ENCODE measurements at places on chromosomes 13 and 19.

GRCh38 chr19:47494211-47494547, 10.2 kb upstream of the KPTN start:
- no peaks in the 10 kb centered on the region for H3K4me1 ChIP-seq
- no peak overlapping the region for H3K4me3 ChIP-seq
- H3K27me3 ChIP-seq = no peaks in the 10 kb centered on the region
- peaks cover 3% of the 10 kb centered on the region for H3K36me3 ChIP-seq
- no peak for DNase-seq

- no peak for DNase-seq
- peaks cover 12% of the 10 kb centered on the region for H3K27me3 ChIP-seq
- H3K4me1 ChIP-seq = peaks cover 18% of the 10 kb centered on the region
- H3K36me3 ChIP-seq = peaks cover 11% of the 10 kb centered on the region
Observed at GRCh38 chr19:45409557-45409920, 3.1 kb downstream of the POLR1G start.

DNA sequence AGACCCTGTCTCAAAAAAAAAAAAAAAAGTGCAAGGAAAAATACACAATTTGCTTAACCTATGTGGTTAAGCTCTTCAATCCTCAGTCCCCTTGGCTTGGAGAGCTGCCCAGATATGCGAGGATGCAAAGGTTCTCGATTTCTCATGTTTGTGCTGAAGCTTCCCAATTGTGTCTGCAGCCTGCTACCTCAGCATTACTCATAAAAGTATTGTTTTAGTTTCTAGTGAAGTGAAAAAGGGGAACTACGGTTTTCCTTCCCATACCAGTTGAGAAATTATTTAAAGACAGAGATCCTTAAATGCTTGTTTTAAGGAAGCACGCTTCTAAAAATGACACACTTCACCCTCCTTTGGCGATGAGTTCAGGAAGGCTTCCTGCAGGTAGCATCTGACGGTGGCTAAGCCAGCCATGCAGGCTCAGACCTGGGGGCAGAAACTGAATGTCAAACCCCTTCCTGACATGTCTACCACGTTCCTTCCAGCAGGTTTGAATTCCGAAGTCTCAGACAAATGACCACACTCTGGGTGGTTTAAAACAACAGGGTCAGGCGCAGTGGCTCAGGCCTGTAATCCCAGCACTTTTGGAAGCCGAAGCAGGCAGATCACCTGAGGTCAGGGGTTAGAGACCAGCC, 47.9 kb downstream of the RUBCNL start:
- no peak overlapping the region for H3K4me3 ChIP-seq
- no peak overlapping the region for H3K27ac ChIP-seq
- no peaks in the 10 kb centered on the region for H3K27me3 ChIP-seq
- peaks cover 17% of the 10 kb centered on the region for H3K4me1 ChIP-seq

- H3K27ac ChIP-seq = no peak overlapping the region
- DNase-seq = no peak
- peaks cover 4% of the 10 kb centered on the region for H3K4me1 ChIP-seq
- H3K4me3 ChIP-seq = no peak overlapping the region
- H3K36me3 ChIP-seq = no peaks in the 10 kb centered on the region
- H3K27me3 ChIP-seq = peaks cover 27% of the 10 kb centered on the region
Observed at GRCh38 chr13:53151336-53152056, 122.9 kb downstream of the OLFM4 start.

DNA sequence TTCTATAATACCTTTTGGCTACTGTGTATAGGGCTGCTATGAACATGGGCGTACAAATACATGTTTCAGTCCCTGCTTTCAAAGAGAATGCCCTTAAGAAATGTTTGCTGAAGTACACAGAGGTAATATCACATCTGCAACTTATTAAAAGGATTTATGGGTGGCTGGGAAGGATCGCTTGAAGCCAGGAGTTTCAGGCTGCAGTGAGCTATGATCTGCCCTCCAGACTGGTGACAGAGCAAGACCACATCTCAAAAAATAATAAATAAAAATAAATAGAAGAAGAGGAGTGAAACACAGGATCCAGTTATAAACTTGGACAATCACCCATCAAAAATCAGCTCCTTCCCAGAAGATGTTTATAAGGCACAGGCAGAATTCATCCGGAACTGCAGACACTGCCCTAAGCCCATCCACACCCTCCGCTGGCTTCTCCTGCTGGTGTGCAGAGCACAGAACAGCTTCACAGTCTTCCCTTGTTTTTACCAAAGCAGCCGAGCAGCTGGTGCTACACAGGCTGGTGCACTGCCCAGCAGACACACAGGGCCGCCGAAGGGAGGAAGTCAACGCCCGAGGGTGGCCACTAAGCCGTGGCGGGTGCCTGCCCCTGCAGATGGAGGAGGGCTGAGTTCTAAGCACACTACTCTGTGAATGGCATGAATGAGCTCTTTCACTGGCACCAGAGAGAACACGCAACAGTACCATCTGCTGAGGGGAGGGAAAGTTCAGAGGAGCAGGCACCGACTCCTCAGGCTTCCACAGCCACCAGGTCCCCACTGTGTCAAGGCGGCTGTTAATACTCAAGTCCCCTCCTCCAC, 44.0 kb downstream of the BRD4 start:
- DNase-seq = no peak
- peak overlapping the region; percentile 56 for H3K27ac ChIP-seq
- peak overlapping the region; percentile 45 for H3K4me3 ChIP-seq
- H3K27me3 ChIP-seq = no peaks in the 10 kb centered on the region
- peaks cover 4% of the 10 kb centered on the region for H3K36me3 ChIP-seq

GRCh38 chr13:26965952-26966700, 205.5 kb downstream of the USP12 start:
- peaks cover 18% of the 10 kb centered on the region for H3K4me1 ChIP-seq
- peaks cover 43% of the 10 kb centered on the region for H3K27me3 ChIP-seq
- no peaks in the 10 kb centered on the region for H3K36me3 ChIP-seq
- no peak overlapping the region for H3K4me3 ChIP-seq
- no peak for DNase-seq
- H3K27ac ChIP-seq = no peak overlapping the region

DNA sequence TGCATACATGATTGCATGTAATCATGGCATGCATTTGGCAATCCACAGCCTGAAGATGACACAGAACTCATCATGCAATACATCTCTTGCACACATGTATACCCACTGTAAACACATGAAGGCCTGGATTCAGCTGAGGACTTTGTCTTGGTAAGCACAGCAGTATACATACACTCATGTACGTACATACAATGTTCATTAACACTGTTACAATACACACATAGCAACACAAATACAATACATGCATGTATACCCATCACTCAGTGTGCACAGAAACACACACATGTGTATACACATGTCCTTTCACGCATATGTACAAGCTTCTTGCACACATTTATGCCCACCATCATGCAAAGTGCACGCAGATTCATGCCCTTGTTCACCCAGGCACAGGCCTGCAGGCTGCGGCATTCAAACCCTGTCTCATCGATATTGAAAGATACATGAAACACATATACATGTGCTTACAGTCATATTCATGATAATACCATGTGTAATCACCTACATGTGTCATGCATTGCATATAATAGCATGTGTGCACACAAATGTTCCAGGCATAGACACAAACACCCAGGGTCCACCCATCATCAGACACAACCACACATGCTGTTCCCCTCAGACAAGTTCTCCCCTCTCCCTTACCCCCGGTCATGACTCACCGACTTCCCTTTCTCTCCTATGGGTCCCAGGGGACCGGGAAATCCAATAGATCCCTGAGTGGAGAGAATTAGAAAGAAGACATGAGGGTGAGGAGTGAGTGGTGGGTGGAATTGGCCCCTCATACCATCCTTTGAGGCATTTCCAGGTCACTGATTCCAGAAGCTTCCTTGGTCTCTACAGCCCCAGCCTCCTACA, 28.7 kb downstream of the COL5A3 start:
- no peak overlapping the region for H3K27ac ChIP-seq
- H3K4me1 ChIP-seq = no peaks in the 10 kb centered on the region
- no peak for DNase-seq
- no peak overlapping the region for H3K4me3 ChIP-seq
- H3K36me3 ChIP-seq = no peaks in the 10 kb centered on the region
- H3K27me3 ChIP-seq = peaks cover 16% of the 10 kb centered on the region

- no peaks in the 10 kb centered on the region for H3K36me3 ChIP-seq
- H3K27ac ChIP-seq = no peak overlapping the region
- no peak for DNase-seq
Observed at GRCh38 chr13:105502193-105502592, 1033.3 kb downstream of the EFNB2 start.

DNA sequence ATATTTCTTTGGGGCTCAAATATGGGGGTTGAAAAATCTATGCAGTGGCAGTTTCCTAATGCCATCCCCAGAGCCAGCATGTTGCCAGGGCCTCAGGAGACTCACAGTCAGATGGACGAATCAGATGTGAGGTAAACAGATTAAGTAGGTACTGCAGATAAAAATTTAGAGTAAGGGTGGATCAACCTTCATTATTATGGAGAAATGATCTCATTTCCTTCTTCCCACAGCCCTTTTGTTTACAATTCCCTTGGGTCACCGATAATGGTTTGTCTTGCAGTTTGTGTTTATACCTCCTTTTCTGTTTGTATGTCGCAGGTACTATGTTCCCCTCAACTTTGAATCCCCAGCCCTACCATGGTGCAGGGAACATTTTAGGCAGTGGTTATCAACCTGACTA, 20.0 kb downstream of the DIAPH3 start:
- no peak overlapping the region for H3K4me3 ChIP-seq
- no peaks in the 10 kb centered on the region for H3K36me3 ChIP-seq
- H3K27me3 ChIP-seq = no peaks in the 10 kb centered on the region
- DNase-seq = no peak
- peak overlapping the region; percentile 18 for H3K27ac ChIP-seq
- H3K4me1 ChIP-seq = no peaks in the 10 kb centered on the region

DNA sequence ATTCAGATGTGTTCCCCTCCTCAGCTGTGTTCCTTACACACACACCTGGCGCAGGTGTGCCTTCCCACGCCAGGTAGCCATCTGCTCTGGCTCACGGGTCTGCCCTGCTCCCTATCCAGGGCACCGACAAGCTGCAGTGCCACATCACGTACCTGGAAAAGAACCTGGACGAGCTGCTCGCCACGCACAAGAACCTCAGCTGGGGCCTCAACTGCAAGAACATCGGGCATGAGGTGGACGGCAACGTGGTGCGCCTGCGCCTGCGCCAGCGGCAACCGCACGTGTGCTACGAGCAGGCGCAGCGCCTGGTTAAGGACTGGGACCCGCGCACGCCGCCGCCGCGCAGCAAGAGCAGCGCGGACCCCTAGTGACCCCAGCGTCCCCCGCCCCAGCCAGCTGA, 26.5 kb upstream of the CASP14 start:
- DNase-seq = no peak
- H3K27ac ChIP-seq = no peak overlapping the region
- H3K36me3 ChIP-seq = no peaks in the 10 kb centered on the region
- H3K27me3 ChIP-seq = peaks cover 2% of the 10 kb centered on the region
- no peak overlapping the region for H3K4me3 ChIP-seq

- peak overlapping the region; percentile 31 for H3K27ac ChIP-seq
- no peaks in the 10 kb centered on the region for H3K27me3 ChIP-seq
- H3K36me3 ChIP-seq = no peaks in the 10 kb centered on the region
- H3K4me1 ChIP-seq = peaks cover 28% of the 10 kb centered on the region
- DNase-seq = no peak
Observed at GRCh38 chr13:24627090-24627714, 53.0 kb upstream of the ATP12A start.

GRCh38 chr13:68993154-68993553, 1114.5 kb upstream of the ATXN8OS start:
- no peaks in the 10 kb centered on the region for H3K27me3 ChIP-seq
- H3K4me1 ChIP-seq = no peaks in the 10 kb centered on the region
- H3K36me3 ChIP-seq = no peaks in the 10 kb centered on the region
- DNase-seq = no peak
- H3K27ac ChIP-seq = no peak overlapping the region

DNA sequence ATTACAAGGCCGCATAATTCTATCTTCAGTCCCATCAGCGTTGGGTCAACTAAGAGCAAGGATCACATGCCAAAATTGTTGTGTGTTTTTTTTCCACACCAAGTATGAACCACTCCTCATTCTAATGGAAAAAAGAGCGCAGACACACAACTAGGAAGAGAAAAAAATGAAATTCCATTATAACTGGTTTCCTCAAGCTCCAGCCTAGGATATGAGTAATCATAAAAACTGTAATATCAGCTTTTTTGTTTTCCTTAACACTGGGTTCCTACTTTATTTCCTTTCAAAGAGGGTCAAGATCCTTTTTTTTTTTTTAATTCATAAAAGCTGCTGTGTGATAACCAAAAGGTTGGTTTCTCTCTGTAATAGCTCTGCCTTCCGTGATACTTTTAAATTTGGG, 19.4 kb downstream of the TSHZ3 start:
- no peak overlapping the region for H3K27ac ChIP-seq
- H3K36me3 ChIP-seq = peaks cover 10% of the 10 kb centered on the region
- H3K27me3 ChIP-seq = peaks cover 29% of the 10 kb centered on the region
- DNase-seq = no peak
- H3K4me3 ChIP-seq = no peak overlapping the region
